T follicular helper cell (primary cell): ENCODE measurements at places on chromosomes 7 and 10.

GRCh38 chr7:101936611-101937231, 119.3 kb downstream of the CUX1 start:
- no peak for DNase-seq

DNA sequence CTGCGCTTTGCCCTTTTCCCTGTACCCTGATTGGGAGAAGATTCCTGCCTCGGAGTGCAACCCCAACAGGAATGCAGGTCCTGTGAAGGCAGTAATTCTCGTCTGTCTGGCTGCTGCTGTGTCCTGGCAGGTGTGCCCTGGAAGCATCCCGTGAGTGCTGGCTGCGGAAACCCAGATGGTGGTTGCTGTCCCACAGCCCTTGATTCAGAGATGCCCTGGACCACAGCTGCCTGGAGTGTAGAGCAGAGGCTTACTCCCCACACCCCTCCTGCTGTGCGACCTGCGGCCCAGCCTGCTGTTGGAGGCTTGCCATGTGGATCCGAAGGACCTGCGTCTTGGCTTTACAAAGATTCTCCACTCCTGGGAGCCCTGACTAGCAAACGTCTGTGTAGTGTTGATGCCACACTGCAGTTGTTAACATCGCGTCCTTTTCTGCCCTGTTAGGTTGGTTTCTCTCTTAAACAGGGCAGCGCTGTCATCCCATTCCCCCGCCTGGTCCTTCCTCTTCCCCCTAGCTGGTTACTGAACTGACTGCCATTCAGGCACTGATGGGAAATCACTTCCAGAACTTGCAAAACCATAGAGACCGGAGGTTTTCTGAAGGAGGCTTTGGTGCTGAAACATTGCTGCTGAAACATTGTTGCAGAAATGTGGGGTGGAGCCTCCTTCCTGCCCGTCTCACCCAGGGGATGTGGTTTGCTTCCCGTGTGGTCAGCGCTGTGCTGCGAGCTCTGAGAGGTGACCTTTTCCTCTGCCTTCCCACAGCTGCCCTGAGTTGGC, 53.3 kb downstream of the DNAJB6 start:
- no peak for DNase-seq

GRCh38 chr7:18610331-18610948, 114.9 kb downstream of the HDAC9 start:
- no peak for DNase-seq

DNA sequence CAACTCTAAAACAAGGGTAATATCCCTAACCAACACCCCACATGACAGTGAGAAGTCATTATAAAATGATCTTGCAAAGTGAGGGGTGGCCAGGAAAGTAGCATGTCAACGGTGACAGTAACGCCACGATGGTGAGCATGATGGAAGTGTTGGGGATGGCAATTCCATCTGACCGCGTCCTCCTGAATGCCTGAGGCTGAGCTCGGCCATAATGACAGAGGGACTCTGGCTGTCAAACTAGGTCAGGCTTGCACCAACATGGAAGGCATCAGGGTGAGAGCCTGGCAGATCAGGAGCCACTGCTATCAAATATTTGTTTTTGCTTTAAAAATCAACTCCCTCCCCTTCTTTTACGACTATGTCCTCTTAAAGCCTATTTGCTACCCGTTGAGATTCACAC, 55.7 kb upstream of the EFCAB10 start:
- no peak for DNase-seq

GRCh38 chr10:88755753-88756152, 4.1 kb upstream of the LIPN start:
- DNase-seq: no peak

- no peak for DNase-seq
Measured at GRCh38 chr7:22329816-22330524, 27.0 kb downstream of the RAPGEF5 start.

DNA sequence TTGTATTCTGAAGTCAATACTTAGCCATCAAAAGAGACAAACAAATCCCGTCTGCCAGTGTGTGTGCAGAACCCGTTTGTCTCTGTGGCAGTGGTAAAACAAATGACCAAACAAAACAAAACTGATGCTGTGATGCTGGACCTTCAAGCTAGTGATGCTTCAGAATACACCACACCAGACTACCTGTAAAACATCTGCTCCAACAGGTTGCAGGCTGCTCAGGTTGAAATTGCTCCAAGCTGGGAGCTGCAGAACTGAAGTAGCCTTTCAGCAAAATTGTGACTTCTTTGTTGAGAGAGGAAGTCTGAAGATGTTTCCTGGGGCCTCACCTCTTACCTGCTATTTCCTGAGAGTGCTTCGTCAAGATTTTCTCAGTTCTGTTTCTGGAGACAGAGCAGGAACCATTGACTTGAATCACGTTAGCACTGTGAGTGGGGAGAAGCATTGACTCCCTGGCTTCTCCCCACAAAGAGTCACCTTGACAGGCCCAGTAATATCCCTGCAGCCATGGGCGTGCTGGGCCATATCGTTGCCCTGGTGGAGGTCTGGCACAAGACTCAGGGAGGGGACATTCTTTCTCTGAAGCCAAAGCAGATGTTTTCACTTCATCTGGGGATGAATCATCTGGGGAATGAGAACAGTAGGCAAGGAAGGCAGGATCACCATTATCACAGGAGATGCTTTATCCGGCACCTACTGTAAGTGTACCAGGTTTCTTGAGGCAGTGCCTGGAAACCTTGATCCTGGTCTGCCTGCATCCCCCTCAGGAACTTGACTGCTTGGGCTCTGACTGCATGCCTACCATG, 80.2 kb downstream of the RBM20 start:
- DNase-seq: no peak

- no peak for DNase-seq
Measured at GRCh38 chr10:97192952-97193435, 7.2 kb upstream of the SLIT1 start.

DNA sequence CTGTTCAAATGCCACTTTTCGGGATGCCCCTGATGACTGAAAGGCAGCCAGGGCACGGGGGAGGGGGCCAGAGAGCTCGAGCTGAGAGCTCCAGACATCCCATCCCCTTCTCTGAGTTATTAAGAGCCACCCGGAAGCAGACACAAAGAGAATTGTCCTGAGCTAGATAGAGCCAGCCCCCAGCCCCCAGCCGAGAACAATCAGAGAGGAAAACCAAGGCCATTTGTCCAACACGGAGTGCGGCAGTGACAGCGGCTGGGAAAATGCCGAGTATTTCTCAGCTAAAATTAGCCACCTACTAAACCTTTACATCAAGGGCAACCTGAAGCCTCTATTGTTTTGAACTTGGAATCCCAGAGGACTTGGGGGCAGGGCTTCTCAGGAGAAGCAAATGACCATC, 51.0 kb downstream of the UNC5B start:
- no peak for DNase-seq
